Substantia nigra (tissue), 51 donors: ENCODE measurements at places on chromosomes 5 and 9.

DNA sequence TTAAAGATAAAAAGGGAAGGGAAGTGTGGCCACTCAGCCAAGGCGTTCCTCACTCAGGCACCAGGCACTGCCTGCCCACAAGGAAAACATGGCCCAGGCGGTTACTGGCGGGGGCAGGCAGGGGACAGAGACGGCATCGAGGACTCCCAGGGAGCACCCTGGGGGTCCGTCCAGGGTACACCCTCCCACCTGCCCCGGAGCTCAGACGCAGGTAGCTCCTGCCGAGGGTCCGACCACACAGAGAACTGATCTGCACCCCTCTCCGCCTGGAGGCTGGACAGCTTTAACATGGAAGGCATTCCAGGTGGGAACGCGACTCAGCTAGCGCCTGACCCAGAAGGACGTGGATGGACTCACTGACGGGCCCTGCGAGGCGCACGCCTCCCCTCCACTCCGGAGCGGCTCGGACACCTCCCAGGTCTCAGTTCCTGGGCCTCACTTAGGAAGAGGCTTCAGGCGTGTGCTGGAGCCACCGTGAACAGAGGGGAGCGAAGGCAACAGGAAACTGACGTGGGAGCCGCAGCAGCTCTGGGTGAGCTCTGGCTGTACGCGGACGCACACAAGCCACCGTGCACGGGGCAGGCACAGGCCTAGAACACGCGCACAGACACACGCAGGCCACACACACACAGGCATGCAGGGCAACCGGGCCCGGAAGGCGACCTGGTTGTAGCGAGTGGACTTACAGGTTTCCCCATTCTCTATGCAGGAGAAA is 47.5 kb downstream of the NKD2 start:
- no peak for DNase-seq

GRCh38 chr9:107755246-107755645 is 265.7 kb upstream of the KLF4 start:
- DNase-seq: no peak

DNA sequence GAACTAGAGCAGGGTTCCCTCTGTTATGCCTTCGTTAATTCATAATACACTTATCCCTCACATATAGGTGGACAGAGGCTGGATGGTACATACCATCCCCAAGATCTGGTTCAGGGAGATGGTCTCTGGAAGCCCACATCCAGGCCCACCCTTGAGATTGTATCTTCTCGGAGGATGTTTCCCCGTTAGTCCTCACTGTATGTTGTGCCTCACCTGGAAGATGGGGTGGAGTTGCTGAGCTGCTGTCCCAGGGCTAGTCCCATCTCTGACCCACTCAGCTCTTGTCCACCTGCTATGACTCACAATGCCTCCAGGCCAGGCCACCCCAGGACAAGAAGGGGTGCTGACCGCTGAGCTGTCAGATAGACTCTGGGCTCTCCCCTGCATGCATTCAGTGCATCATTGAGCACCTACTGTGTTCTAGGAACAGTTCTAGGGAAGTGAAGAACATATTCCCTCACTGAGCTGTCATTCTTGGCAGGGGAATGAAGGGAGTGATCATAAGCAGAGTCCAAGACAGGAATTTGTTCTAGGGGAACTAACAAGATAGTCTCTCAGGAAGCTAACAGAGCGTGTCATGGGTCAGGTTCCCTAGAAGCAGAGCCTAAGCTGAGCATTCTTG is at the start of gene CBY3:
Gene CBY3 (minus strand): TSS at position 255 of the 622 bp plus-strand sequence. CDS start 116 bp downstream, at position 139.
- no peak for DNase-seq

- DNase-seq: no peak
These were observed 3.9 kb upstream of the DAB2 start for GRCh38 chr5:39428640-39429039.

- no peak for DNase-seq
These were observed 50.9 kb upstream of the PHF2 start for GRCh38 chr9:93525476-93525875.

DNA sequence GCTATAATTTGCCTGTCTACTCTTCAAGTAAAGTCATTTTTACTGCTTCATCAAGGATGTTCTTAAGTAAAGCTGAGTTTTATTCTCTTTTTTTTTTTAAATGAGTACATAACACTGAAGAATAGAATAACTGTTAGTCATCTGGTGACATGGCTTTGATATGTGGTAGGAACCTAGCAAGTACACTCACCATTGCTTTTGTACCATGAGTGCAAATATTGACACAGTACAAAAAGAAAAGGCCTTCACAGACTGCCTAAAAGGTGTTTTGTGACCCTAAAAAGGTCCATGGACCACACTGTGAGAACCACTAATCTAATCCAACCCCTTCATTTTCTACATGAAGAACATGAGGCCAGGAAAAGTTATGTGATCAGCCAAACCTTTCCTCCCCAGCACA is 55.0 kb downstream of the ECPAS start:
- DNase-seq: no peak

DNA sequence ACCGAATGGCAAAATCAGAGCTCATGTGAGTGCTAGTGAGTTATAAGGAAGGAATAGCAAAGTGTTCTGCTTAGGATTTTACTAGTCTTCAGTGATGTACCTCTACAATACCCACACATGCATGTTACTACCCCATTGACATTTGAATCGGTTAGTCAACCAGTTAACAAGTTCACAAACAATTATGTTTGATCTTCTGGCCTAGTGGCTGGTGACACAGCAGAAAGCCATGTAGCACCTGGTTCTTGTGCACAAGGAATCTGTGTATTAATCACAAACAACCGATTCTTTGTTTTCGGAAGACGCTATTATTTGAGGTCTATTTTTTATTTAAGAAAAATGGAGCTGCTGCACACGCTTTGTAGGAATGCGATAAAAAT is 41.9 kb downstream of the NTRK2 start:
- no peak for DNase-seq

DNA sequence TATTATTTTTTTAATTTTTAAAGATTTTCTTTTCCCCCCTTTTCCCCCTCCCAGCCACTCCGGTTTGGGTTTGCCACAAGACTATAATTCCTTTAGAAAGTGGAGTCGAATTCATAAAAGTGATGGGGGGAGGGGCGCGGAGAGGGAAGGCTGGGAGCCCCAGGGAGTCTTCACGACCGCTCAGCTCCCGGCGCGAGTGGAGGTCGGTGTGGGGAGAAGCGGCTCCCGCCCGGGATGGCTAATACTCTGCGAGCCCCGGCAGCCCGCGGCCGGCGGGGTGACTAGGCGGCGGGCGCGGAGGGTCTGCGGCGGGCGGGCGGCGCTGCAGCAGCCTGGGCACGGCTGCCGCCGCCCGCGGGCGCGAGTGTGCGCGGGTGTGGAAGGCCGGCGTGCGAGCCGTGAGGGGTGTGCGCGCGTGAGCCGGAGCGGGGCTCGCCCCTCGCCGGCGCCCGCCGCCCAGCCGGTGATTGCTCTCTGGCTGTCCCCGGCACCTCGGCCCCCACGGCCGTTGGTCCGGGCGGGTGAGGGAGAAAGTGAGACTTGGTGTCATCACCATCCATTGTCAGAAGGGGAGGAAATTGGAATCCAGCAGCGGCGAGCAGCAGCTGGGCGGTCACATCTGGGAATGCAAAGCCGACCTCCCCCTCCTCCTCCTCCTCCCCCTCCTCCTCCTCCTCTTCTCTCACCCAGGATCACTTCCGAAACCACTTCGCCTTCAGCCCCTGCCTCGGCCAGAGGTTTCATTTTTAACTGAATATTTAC is at the start of gene PARP8:
Gene PARP8 (plus strand): TSS at position 377 of the 762 bp plus-strand sequence. CDS start 459 bp downstream, outside the sequence.
- DNase-seq: no peak

DNA sequence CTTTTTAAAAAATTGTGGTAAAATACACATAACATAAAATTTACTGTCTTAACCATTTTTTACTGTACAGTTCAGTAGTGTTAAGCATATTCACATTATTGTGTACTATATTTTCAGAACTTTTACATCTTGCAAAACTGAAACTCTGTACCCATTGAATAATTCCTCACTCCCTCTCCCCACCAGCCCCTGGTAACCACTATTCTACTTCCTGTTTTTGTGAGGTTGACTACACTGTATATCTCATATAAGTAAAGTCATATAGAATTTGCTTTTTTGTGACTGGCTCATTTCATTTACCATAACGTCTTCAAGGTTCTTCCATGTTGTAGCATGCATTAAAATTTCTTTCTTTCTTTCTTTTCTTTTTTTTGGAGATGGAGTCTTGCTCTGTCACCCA is 87.0 kb downstream of the LNPEP start:
- DNase-seq: no peak

GRCh38 chr9:92278110-92278509 is 15.4 kb downstream of the IARS1 start:
- no peak for DNase-seq

DNA sequence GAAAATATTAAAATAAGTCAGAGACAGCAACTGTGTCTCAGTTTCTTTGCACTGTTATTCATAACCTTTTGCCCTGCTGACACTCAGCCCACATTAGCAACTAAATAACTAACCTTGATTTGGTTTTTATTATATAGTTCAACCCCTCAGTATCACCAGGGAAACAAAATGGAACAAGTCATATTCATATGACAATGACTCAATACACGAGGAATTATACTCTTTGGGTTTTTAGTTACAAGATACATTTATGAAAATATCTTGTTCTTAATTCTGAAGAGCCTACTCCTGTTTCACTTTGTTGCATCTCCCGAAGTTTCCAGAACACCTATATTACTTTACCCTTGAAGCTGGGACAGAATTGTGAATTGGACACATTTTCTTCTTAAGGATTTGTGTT is 845.4 kb downstream of the EFNA5 start:
- no peak for DNase-seq
